HCEC 1CT (cell line): ENCODE measurements at places on chromosomes 2 and 18.

DNA sequence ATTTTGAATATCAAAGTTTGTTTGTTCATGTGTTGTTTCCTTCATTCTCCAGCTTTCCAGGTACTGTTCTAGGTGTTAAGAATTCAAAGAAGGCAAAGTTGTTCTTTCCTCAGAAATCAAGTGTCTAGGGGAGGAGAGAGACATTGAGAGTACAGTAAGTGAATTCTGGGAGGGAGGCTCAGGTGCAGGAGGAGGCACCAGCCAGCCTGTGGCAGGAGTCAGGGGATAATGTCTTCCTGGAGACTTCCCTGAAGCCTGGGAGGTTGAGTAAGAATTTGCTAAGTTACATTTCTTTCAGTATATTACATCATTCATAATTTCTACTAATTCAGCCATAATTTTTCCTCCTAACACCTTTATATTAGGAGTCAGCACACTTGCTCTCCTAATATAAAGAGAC is 462.1 kb downstream of the TDRD15 start:
- no peak for DNase-seq

DNA sequence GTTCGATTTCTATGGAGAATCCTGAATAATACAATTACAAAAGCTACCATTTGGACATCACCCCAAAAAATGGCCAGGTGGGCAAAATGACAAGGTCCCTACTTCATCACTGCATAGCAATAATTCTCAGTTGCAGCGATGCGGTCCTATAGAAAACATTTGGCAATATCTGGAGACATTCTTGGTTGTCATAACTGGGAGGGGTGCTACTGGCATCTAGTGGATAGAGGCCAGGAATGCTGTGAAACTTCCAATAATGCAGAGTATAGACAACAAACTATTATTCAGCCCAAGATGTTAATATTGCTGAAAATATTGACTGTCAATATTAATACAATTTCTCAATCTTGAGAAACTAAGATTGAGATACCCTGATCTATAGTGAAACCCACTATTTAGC is 637.8 kb upstream of the PKDCC start:
- DNase-seq: no peak

- DNase-seq: no peak
Observed at GRCh38 chr2:191854382-191855372, 7.8 kb upstream of the CAVIN2 start.

DNA sequence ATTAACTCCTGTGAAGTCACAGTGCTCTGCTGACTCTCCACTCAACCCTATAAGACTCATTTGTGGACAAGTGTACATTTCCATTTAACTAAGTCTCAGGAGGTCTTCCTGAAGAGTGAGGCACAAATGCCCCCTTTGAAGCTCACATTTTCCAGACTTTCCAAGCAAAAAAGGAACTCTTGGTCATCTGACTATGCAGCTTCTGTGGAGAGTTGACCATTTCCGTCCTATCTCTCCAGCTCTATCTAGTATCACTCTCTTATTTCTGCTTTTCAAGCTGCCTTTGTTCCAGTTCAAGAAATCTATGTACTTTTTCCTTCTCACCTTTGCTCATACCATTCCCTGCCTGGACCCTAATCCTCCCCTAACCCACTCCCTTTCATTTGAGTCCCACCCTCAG is 77.0 kb downstream of the ANTXR1 start:
- no peak for DNase-seq

DNA sequence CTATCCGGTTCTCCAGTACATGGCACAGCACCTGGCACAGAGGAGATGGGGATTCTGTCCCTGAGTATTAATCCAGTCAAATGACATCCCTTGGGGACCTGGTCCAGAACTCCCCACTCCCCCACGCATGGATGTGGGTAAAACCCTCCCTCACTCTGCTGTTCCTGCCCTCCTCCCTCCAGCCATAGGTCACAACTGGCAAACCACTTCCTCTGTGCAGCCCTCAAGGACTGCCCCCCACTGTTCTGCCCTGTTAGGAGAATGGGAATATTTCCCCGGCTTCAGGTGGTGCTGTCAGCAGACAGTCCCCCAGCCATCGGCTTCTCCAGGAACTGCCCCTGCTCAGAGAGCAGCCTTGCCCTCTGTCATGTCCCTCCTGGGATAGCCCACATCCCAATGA is 1.5 kb upstream of the TFCP2L1 start:
- DNase-seq: no peak

- no peak for DNase-seq
Observed at GRCh38 chr18:55272510-55273243, 313.4 kb upstream of the CCDC68 start.

GRCh38 chr2:54770676-54771075 is 47.2 kb downstream of the EML6 start:
- no peak for DNase-seq

GRCh38 chr2:75920859-75921551 is 210.3 kb upstream of the GCFC2 start:
- no peak for DNase-seq

GRCh38 chr2:47598476-47598875 is 184.5 kb upstream of the MSH6 start:
- no peak for DNase-seq

GRCh38 chr2:2960441-2961133 is 417.0 kb downstream of the EIPR1 start:
- DNase-seq: no peak

DNA sequence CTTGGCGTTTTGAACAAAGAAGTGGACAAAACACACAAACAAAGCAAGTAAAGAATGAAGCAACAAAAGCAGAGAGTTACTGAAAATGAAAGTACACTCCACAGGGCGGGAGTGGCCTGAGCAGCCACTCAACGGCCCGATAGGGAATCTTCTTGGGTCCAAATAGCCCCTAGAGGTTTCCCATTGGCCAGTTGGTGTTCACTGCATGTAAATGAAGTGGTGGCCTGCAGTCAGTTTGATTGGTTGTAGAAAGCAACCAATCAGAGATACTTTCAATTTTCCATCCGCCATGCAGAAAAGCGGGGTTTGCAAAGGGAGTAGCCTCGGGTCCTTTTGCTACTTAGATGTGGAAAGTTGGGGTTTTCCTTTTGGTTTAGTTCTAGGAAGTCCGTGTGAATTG is 31.6 kb downstream of the CYBRD1 start:
- no peak for DNase-seq

GRCh38 chr2:45626387-45627221 is 15.5 kb upstream of the SRBD1 start:
- DNase-seq: no peak

- DNase-seq: no peak
Observed at GRCh38 chr2:224033601-224034000, 5.5 kb downstream of the SERPINE2 start.

GRCh38 chr2:126413079-126413478 is 242.9 kb upstream of the GYPC start:
- DNase-seq: no peak

DNA sequence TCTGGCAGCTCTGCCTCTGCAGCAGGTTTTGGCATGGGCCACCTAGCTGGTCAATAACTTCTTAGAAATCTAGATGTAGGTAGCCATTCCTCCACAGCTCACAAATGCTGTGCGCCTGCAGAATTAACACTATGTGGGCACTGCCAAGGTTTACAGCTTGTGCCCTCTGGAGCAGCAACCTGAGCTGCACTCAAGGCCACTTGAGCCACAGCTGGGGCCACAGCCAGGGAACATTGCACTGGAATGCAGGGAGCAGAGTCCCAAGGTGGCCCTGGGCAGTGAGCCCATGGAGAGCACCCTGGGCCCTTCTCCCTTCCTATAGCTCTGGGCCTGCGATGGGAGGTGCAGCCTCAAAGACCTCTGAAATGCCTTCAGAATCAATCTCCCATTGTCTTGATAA is 365.3 kb downstream of the SATB2 start:
- no peak for DNase-seq

GRCh38 chr18:61803393-61803792 is 89.4 kb downstream of the RNF152 start:
- no peak for DNase-seq

DNA sequence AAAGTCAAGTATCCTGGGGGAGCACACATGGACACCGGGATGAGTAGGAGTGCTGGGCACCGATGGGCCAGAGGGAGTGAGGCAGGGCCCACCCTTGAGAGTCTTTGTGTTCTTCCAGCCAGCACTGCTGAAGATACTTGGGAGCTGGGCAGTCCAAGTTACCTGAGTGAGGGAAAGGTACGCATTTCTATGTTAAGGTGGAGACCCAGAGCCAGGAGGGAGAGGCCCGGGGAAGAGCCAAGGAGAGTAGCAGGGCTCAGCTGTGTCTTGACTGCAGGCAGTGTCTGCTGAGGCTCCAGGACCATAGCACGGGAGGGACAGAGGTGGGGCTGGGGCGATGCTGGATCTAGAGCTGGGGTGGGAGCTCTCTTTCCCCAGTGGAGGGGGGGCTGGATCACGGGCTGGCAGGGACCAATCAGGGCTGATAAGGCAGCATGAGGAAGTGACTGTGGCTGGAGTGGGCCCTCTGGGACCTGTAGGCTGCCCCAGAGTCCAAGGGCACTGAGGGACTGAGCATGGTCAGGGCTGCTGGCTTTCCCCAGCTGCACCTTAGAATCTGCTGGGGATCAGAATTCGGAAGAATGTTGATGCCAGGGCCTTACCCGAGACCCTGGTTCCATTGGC is 289.2 kb downstream of the PHLPP1 start:
- DNase-seq: no peak

DNA sequence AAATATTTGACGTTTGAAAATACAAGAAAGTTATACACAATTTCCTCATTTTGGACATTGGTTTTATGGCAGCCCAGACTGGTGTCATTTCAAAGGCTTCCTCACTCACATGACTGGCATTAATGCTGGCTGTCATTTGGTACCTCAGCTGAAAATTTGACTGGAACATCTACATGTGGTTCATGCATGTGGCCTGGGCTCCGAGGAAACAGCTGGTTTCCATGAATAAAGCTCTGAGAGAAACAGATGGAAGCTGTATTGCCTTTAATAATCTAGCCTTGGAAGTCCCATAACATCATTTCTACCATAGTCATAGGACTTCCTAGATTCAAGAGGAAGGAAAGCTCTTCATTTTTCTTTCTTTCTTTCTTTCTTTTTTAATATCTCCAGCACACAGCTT is 42.9 kb upstream of the RIT2 start:
- no peak for DNase-seq

GRCh38 chr18:57833441-57834101 is 30.5 kb upstream of the ATP8B1 start:
- peak; percentile 26 for DNase-seq

DNA sequence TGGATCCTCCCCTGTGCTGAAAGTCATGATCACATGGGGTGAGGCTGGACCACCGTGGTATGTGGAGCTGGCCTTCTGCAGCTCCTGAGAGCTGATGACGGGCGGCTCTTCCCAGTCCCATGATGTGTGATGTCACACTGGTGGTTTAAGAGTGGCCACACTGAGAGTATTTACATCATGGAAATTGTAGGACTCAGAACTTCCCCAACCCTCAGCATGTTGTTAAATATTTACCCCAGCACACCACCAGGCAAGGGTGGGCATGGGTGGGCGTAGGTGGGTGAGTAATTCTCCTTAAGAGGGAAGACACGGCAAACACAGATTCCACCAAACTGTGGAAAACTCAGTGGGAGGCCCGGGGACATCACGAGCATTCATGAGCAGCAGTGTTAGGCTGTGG is 106.8 kb downstream of the ALPK2 start:
- no peak for DNase-seq

DNA sequence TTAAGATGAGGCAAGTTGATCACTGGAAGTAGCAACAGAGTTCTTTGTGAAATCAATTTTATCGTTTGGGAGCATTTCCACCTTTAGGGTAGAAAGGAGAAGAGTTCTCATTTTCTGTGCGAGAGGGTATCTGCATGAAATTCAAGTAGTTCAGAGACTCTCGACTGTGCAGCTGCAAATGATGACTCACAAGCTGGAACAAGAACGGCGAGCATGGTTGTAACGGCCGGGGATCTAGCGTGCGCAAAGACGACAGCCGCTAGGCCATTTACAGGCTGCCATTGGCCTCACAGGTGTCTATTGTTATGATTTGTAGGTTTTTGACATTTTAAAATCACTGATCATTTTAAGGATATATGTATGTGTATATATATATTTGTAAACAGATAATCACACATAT is 5.2 kb downstream of the KLHL29 start:
- no peak for DNase-seq

- DNase-seq: no peak
Observed at GRCh38 chr2:53941749-53942148, 29.0 kb downstream of the PSME4 start.

GRCh38 chr2:224165901-224166319 is 126.8 kb upstream of the SERPINE2 start:
- DNase-seq: peak; percentile 47

DNA sequence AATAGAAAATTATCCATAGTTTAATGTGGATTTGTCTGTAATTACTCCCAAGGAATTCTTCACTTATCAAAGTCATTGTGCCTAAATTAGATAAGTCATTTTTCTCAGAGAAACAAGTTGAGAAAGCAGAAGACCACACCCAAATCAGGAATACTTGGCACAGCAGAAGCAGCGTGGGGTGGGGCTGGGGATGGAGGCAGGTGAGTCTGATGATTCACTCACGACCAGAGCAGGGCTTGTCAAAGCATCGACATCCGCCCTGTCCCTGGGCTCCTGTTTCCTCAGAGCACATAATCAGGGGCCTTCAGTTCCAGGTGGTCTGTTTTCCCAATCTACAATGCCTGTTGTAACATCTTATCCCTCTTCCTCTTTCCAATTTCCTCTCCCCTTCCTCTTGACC is 31.5 kb upstream of the COLEC12 start:
- no peak for DNase-seq

DNA sequence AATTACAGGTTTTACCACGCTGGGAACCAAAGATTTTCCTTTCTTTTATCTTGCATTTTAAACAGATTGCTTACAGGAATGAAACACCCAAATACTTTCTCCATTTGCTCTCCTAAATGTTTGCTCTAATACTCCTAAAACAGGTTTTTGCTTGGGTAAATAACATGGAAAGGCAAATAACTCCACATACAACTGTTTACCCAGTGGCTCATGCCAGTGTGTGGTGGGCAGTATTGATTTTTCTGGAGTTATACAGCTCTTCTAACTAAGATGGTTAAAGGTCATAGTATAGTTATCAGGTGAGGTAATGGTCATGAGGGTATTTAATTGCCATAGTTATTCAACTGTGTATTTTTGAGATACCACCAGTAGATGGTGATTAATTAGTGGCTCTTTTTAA is 61.2 kb upstream of the RAB27B start:
- no peak for DNase-seq

- peak; percentile 45 for DNase-seq
Observed at GRCh38 chr18:22930089-22930713, 2.9 kb upstream of the RBBP8 start.

DNA sequence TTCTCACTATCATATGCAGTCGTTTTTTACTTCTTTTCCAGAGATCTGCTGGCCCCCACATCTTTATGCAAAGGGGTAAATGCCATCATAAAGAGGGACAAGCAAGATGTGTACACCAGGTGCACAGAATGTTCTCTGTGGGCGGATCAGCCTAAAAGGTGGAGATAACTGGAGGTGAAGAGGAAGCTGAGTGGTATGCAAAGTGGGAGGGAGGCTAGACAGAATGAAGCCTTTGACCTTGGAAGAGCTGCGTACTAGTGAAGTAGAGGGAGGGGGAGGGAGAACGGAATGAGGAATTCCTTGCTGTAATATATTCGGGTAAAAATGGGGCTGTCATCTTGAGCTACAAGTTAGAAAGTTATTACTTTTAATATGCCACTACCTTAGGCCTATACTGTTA is 287.5 kb upstream of the VRK2 start:
- DNase-seq: no peak
